ENCODE measurements at places on chromosomes 16 and 17. TPM values are rescaled to one million over a fixed set of nuclear protein-coding genes. Genes with fewer than 3 reads are reported as not detected.

DNA sequence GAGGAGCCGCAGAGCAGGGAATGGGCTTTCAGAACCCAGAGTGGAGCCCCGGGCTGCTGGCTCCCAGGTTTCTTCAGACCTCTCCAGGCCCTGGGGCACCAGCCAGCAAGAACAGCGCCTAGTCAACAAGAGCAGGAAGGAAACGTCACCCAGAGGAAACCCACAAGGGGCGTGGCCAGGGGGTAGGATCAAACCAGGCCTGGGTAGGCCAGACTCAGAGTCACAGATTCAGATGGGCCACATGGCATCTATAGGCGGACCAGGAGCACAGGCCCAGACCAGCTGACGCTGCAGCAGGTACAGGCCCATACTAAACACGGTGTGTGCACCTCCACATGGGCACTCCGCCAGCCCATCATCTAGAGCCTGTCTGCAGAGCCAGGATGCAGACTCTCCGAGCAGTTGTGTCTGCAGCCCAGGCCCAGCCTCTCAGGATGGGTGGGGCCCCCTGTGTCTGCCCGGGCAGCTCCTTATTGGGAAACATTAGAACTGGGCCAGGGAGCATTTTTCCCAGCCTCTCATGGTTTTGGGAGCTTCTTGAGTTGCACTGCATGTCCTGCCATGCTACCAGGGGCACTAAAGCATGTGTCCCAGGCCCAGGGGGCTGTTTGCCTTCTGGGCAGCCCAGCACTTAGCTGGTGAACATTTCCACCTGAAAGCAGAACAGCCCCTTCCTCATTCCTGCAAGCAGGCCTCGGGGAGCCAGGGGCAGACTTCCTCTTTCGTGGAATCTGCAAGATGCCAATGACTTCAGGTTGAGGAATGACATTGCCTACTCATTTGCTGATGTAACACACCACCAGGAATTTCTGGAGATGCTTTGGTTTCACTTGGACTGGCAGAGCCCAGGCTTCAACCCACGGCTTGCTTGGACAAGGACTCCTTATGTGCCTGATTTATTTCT lies at the start of gene NLRP1:
TSS of gene NLRP1 (minus strand) at position 127 of the 904 bp plus-strand sequence. CDS start 552 bp downstream, outside the sequence.
- DNase-seq: peak; percentile 83

GRCh38 chr17:49434821-49435670 lies 20.4 kb upstream of the PHB1 start:
- DNase-seq: peak; percentile 61

DNA sequence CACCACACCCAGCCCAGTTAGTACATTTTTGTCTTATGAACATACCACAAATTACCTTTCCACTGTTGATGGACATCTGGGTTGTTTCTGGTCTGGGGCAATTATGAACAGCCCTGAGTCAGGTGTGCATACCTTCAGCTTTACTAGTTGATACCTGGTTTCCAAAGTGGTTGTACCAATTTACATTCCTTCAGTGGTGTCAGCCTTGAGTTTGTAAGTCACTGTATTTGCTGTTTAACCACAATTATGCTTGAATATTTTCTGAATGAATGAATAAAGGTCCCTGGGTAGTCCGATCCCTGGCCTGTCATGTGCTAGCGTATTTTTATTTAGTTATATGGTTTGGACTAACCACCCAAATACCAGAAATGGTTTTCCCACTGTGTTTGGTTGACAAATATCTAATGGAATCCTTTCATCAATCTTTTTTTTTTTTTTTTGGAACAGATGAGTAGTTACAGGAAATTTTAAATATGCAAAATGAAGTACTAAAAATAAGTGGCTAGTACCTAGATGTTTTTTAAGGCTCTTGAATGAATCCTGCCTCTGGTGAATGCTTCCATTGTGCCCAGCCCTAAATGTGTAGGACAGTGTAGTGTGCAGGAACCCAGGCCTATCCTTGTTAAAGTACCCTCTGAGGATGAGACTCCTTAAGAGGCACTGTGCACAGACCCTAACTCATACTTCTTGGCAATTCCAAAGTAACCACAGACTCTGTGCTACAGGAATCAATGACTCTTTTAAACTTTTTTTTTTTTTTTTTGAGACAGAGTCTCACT lies 3.7 kb downstream of the DUSP14 start:
- no peak for DNase-seq

DNA sequence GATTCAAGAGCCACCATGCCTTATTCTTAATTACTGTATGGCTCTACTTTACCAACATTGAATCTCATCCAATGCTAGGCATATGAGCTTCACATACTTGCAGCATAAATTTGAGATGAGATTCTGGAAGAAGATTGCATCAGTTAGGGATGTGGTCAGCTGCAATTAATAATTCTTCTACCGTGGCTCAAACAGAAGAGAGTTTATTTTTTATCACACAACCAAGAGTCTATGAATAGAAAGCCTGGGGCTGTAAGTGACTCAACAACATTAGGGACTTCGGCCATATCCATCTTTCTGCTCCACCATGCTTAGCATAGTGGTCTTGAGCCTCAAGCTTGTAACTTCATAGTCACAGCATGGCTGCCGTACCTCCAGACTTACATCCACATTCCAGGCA lies 179.4 kb upstream of the IRX6 start:
- no peak for DNase-seq

- DNase-seq: no peak
These were observed 21.4 kb upstream of the CHMP6 start for GRCh38 chr17:80970044-80970761.

- DNase-seq: no peak
These were observed 1.0 kb upstream of the CDH16 start for GRCh38 chr16:66919569-66920298.

GRCh38 chr17:48505788-48506187 lies 25.0 kb downstream of the HOXB1 start:
- peak; percentile 35 for DNase-seq

DNA sequence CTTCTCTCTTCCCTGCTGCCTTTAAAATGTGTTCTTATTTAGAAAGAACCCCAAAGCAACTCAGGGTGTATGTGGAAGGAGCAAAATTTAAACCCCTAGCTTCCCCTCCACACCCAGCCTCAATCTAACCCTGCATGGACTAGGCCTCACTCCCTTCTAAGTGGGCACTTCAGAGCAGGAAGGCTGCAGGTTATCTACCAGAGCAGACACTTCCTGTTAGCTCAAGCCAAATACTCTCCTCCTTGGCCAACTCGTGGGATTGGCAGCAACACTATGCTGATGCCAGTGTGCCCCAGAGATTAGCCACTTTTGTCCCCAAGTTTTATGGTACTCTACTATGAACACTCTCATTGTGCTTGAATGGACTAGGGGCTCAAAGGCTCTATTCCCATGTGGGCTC lies 35.6 kb downstream of the CCDC42 start:
- DNase-seq: no peak

DNA sequence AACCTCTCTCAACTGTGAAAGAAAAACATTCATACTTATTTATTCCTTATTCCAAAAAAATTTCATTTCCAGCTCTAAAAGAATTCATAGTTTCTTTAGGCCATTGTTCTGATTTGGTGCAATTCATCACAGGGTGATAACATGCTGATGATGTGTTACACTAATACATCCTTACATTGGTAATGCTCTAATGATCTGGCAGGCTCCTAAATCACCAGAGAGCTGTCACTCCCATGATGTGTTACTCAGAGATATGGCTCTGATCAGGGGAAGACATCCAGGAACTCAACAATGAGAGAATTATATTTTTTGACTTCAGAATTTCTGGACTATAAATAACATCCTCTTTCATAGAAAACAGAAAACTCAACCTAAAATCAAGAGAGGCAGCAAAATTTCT lies 209.3 kb downstream of the CHD9NB start:
- DNase-seq: no peak

DNA sequence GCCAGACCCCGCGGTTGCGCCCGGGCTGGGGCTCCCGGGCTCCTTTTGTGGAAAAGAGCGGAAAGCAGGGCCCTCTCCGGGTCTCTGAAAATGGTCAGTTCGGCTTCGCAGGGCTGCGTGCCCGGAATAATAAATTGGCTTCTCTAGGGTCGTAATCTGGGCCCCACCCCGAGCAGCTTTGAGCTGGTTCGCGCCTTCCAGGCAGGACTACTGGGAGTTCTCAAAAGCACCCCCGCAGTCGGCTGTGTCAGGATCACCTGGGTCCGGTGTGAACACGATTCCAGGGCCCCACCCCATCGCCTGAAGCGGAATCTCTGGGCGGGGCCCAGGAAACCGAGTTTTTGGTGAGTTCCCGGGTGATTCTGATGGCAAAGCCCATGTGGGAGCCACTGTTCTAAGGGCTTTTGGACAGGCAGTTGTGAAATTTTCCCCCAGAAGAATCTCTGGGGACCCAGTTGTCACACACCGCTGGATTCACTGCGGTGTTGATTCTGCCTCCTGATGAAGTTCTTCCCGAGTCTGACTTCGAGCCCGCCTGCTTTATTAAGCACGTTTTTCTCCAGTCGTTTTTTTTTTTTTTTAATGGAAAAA lies 77.0 kb downstream of the MRC2 start:
- DNase-seq: no peak

DNA sequence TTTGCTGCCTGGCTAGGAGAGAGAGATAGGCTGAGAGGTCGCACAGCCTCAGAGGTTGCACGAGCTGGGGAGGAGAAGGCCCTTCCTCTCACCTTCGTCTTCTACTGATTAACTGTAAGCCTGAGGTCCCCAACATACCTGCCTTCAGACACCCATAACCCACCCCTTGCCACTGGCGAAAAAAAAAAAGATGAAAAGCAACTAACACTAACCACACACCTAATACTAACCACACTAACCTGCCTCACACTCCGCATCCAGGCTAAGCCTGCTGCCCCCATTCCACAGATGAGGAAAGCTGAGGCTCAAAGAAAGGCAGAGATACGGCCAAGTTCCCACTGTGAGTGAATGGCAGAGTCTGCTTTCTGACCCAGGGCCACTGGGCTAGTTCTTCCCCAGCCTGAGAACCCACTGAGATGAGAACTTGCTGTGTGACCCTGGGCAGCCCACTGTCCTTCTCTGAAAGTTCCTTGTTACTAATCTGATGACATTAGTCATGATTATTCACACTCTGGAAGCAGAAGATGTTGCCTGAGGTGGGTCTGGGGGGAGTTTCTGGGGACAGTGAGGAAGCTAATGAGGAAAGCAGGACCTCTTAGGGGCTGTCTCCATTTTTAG lies 4.6 kb downstream of the IL21R start:
- no peak for DNase-seq

DNA sequence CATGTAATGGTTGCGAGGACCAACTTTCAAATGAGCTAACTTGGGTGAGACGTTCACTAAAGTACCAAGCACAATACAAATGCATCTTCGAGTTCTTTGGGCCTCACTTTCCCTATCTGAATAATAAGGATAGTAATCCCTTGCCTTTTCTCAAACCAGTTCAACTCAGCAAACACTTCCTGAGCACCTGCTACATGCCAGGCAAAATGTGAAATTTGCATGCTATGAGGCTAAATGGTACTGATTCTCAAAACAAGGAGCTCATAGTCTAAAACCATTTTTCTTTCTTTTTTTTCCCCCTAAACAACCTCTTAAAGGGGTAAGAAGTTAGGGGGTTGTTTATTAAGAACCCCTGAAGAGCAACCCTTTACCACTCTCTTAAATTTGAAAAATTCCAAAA lies 101.4 kb upstream of the HLF start:
- DNase-seq: no peak

GRCh38 chr17:45145035-45145389 lies 3.3 kb upstream of the HEXIM1 start:
- no peak for DNase-seq

DNA sequence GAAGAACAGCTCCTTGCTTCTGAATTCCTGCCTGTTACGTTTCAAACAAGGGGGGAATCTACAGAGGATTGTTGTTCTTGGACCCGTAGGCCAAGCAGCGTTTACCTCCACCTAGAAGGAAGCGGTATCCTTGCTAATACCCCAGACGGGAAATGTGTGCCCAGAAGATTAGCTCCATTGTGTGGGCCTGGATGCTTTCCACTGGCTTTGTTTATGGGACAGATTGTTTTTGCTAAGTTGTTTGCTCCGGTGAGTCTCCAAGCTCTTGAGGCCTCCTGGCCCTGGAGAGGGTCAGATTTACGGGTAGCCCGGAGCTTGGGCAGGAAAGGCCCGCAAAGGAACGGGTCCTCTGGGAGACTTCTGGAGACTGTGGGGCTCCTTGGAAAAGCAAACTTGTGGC lies 28.4 kb upstream of the MRTFB start:
- no peak for DNase-seq

DNA sequence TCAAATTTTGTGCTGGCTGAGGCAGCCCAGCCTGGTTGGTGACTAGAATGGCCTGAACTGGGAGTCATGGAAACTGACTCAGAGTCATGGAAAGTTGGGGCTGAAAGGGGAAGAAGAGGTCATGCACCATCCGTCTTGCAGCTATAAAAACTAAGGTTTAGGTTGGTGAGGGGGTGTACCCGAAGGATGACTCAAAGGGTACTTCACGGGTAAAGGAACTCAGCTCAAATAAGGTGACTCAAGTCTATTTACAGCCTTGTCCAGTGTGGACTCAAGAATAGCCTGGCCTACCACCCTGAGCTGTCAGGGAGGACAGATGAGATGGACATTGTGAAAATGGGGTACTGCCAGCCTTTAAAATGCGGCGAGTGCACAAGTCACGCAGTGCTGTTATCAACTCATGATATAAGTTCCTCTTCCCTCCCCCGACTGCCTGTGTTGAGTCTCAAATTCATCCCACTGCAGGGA lies 18.6 kb downstream of the CD300LB start:
- DNase-seq: no peak

GRCh38 chr16:75377729-75378386 lies 55.4 kb downstream of the CFDP1 start:
- peak; percentile 28 for DNase-seq

DNA sequence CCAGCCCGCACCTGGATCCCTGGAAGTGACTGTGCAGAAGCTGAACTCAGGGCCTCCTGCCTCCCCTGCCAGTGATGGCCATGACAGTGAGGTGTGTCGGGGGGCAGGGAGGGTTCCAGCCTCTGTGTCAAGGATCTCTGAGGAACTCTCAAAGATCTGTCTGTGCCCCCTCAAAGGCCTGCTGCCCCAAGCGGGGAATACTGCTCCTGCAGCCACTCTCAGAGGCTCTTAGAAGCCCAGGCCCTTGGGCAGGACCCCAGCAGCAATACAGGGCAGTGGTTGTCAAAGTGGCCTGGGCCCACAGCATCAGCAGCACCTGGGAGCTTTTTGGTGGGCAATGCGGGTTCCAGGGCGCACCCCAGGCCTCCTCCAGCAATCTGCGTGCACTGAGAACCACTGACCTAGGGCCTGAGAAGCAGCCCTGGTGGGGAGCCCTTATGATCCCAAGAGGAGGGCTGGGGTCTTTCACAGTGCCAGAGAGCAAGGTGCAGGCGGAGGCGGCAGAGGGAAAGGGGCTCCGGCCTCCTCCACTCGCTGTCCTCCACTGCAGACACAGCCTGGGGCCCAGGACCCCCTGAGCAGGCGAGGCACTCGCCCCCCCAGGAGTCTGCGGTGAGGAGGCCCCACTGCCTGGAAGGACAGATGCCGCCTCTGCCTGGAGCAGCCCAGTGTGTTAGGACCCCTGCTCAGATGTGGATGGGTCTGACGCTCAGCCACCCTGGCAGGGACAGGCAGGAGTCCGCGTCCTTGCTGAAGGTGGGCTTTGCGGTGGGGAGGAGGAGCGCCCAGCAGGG lies 42.1 kb downstream of the ENGASE start:
- DNase-seq: no peak

GRCh38 chr17:77316191-77316641 lies 175.4 kb downstream of the SEC14L1 start:
- peak; percentile 62 for DNase-seq

GRCh38 chr17:11950771-11951519 lies 46.3 kb downstream of the ZNF18 start:
- no peak for DNase-seq

GRCh38 chr16:533391-534123 lies 6.0 kb downstream of the CAPN15 start:
- DNase-seq: no peak

OR2C1 gene
- not detected for total RNA-seq

ACSM2B gene
- total RNA-seq: not detected

NPIPB12 gene
- 77.8 TPM for total RNA-seq

EVI2A gene
- 8.8 TPM for total RNA-seq

SARM1 gene
- 14.3 TPM for total RNA-seq

QPRT gene
- 13.3 TPM for total RNA-seq

SPATA22 gene
- total RNA-seq: 0.80 TPM
